AG04450 (cell line): ENCODE measurements at places on chromosomes 13 and 19. TPM values are rescaled to one million over a fixed set of nuclear protein-coding genes. Genes with fewer than 3 reads are reported as not detected.

GRCh38 chr19:51586103-51586728 is 15.1 kb downstream of the ZNF175 start:
- no peak for DNase-seq

GRCh38 chr13:30004204-30004603 is 153.8 kb upstream of the UBL3 start:
- DNase-seq, result no peak

DNA sequence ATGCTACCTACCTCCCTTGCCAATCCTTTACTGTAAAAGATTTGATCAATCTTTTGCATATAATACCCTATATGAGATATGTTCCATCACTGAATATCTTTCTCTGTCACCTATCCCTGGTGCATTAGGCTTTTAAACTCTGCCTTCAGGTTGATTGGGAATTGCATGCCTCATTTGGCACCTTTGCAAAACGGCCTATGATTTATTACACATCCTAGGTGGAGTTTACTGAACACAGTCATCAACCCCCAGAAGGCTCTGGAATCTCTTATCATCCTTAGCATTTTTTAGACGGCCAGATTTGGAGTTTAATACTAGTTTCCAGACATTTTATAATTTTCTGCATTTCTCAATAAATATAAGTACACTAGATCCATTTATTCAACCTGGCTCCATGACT is 448.4 kb upstream of the SLC10A2 start:
- DNase-seq, result no peak

DNA sequence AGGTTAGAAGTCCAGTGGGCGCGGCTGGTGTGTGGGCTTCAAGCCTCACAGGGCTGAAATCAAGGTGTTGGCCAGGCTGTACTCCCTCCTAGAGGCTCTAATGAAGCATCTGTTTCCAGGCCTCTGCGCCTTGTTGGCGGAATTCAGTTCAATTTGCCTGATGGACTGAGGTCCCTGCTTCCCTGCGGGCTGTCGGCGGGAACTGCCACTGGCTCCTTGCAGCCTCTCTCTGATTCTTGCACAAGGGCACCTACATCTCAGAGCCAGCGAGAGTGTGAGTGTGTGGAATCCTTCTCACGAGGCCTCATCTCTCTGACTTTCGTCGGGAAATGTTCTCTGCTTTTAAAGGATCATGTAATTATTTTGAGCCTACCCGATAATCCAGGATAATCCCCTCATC is 128.6 kb downstream of the DLEU7 start:
- no peak for DNase-seq

GRCh38 chr19:5717215-5717935 is 2.6 kb downstream of the LONP1 start:
- no peak for DNase-seq

Gene LRRC25
- 0.12 and 0.32 TPM in 2 replicates for polyA plus RNA-seq

Gene LYL1
- polyA plus RNA-seq, result 0.11 and 0.29 TPM in 2 replicates

Gene CGB5
- polyA plus RNA-seq, result not detected in 2 replicates
